ENCODE measurements at places on chromosomes 16 and 17. TPM values are rescaled to one million over a fixed set of nuclear protein-coding genes. Genes with fewer than 3 reads are reported as not detected.

The ARL17A gene
- total RNA-seq = 13.1 TPM

The TOX3 gene
- not detected for total RNA-seq

The SEZ6L2 gene
- total RNA-seq = 0.84 TPM

The MAP2K6 gene
- total RNA-seq = 9.8 TPM

The NTN1 gene
- 31.0 TPM for total RNA-seq

The SHISA9 gene
- 6.3 TPM for total RNA-seq

The C16orf54 gene
- total RNA-seq = 0.20 TPM

The RAC3 gene
- total RNA-seq = 4.2 TPM

The GUCY2D gene
- not detected for total RNA-seq

The C16orf74 gene
- total RNA-seq = not detected

The SMIM36 gene
- total RNA-seq = not detected

The RGS11 gene
- 22.6 TPM for total RNA-seq

The ABCC6 gene
- total RNA-seq = 0.90 TPM

The ABI3 gene
- total RNA-seq = 14.4 TPM

The IL34 gene
- total RNA-seq = 66.3 TPM

The PER1 gene
- total RNA-seq = 191 TPM

The CES1 gene
- 48.1 TPM for total RNA-seq

The FBXO39 gene
- total RNA-seq = 0.20 TPM

The SLC6A2 gene
- total RNA-seq = not detected

The CHST6 gene
- total RNA-seq = 3.9 TPM

The CDK5R1 gene
- 0.84 TPM for total RNA-seq

The NPIPB6 gene
- not detected for total RNA-seq

The PRR14 gene
- total RNA-seq = 37.4 TPM

The SPEM1 gene
- not detected for total RNA-seq
